Mesendoderm (in vitro differentiated cells): ENCODE measurements at places on chromosomes 12 and 14.

DNA sequence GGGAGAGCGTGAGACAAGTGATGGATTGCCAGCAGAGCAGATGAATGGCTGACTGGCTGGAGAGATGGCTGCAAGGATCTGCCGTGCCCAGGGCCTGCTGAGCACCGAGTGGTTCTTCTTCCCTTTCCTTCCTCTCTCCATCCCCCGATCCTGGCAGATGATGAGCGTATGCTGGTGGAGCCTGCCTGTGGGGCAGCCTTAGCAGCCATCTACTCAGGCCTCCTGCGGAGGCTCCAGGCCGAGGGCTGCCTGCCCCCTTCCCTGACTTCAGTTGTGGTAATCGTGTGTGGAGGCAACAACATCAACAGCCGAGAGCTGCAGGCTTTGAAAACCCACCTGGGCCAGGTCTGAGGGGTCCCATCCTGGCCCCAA, 15.5 kb downstream of the SDSL start:
- DNase-seq, result no peak

- no peak for DNase-seq
Observed at GRCh38 chr12:75848961-75849360, 182.6 kb downstream of the PHLDA1 start.

GRCh38 chr12:112163471-112163991, 38.2 kb downstream of the TRAFD1 start:
- no peak for DNase-seq

DNA sequence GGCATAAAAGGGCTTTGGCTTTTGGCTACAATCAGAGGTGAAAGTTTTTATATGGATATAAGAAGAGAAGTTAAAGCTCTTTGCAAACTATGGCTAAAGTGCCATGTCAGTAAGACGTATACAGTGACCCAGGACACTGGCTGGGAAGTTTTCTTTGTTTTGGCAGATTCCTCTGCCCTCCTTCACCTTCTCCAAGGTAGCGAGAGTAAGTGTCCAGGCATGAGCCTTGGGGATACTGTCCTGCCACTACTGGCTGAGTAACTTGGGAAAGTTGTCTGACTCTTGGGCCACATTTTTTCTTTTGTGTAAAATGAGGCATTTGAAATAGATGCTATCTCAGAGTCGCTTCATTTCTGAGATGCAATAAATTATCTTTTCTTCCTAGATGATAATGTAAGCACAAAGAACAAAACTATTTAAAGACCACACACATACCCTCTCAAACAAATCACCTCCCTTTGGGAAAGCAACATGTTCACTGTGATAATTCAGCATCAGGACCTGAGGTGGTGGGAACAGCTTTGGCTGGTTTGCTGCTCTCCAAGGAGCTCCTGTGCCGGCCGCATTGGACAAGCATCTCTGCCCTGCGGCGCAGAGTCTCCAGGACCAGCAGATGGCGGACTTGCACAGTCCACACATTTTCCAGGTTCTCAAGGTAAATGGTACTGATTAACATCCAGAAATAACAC, 106.3 kb downstream of the PTCSC3 start:
- peak; percentile 76 for DNase-seq

DNA sequence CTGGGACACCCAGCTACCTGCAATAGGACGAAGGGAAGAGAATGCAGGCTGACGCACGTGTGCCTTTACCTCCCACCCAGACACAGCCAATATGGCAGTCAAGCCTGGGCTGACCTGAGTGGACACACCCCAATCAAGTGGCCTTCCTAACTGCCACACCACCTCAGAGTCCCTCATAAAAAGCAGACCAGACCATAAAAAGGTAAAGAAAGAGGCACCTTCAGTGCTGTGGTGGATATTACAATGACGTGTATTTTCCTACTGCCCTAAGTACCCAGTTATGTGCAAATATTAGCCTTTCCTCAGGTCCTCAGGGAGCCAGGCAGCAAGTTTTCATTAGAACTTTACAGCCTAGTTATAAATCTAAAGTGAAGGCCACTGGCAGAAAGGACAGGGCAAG, 75.8 kb downstream of the KCNK10 start:
- no peak for DNase-seq

GRCh38 chr14:74539503-74539902, 45.9 kb downstream of the ISCA2 start:
- DNase-seq, result no peak

GRCh38 chr12:54759751-54760150, 94.6 kb upstream of the MUCL1 start:
- peak; percentile 91 for DNase-seq

DNA sequence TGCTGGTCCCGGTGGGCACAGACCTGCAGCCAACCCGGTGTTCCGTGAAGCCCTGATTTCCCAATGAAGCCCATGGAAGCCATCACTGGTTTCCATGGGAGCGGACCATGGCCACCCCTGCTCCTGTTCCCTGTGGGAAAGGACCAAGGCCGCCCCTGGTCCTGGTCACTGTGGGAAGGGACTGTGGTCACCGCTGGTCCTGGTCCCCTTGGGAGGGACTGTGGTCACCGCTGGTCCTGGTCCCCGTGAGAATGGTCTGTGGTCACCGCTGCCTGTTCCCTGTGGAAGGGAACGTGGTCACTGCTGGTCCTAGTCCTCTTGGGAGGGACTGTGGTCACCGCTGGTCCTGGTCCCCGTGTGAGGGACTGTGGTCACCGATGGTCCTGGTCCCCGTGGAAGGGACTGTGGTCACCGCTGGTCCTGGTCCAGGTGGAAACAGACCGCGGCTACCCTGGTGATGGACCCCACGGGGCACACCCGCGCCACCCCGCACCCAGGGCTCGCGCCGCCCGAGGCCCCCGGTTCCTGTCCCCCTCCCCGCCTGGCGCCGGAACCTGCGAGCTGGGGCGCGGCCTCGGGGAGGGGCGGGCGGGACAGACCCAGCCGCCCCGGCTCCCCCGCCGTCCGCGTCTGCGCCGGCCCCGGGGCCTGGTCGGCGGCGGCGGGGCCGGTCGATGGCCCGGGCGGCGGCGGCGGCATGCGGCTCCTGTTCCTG, at the start of gene GLT1D1:
GLT1D1 (plus strand) TSS at position 594 of the 715 bp plus-strand sequence; CDS start at position 698, 104 bp downstream.
- no peak for DNase-seq

DNA sequence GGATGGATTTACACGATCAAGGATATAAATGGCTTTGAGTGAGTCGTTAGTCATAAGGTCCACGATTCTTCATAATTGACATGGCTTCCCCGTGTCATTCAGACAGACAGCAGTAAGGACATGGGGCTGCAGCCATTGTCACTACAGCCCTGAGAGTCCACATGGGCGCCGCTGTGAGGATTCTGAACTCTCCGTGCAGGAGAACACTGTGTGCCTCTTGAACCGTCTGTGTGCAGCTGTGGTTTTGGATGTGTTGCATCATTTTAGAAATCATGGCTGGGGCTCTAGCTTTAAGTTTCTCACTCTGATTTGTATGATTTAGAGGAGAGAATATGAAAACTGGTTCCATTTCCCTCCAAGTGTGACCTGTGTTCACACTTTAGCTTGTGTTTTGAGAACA, 47.2 kb downstream of the NPAS3 start:
- DNase-seq, result no peak

DNA sequence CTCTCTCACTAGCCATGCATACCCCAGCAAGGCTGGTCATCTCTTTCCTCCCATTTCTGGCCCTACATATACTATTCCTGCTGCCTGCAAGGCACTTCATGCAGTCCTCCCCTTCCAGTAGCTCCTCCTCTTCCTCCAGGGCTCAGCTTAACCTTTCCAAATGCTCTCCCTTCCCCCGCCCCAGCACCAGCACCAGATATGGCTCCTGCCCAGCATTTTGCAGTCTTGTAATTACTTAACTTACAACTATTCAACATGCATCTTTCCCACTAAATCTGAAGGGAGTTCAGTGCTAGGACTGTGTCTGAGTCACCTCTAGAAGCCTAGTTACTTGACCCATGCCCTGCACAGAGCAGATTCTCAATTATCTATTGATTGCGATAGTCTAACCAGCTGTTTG, 1.8 kb upstream of the FBXO21 start:
- DNase-seq, result peak; percentile 55

GRCh38 chr12:124847113-124848074, 16.3 kb downstream of the SCARB1 start:
- DNase-seq, result no peak

DNA sequence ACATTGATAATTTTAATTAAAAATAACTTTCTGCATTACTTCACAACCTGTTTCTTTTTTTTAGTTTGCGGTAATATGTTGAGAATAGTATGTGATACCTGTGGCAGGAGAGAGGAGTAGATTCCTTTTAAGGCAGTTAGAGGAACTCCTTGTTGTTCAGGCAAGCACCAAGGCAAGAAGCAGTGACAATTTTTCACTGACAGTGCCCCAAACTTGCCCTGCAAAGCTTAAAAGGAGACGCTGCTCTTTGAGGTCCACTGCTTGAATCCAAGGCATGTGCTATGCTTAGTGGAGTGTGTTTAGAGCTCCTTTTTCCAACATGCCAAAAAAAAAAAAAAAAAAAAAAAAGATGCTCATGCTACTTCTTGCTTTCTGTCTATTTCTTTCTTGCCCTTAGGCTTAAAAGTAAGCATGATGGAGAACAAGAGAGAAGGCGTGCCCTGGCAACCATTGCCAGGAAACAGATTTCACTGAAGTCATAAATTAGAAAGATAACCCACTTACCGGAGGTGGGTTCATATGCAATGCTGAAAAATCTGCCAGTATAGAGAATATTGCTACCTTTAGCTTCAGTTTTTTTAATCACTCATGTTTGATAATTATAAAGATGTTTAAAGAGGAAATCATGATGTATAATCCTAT, 58.3 kb upstream of the DYRK2 start:
- no peak for DNase-seq

- no peak for DNase-seq
Observed at GRCh38 chr12:75852143-75852542, 179.4 kb downstream of the PHLDA1 start.

DNA sequence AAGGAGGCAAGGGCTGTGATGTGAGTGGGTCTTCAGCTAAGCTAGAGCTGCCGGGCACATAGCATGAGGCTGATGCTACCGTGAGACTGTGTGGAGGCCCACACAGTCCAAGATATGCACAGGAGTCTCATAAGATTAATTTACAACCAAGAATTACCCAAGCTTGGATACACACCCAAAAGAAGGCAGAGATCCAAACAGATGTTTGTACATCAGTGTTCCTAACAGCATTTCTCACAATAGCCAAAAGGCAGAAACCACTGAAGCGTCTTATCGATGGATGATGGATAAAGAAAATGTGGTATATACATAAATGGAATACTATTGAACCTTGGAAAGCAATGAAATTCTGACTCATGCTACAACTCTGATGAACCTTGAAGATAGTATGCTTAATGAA, 40.8 kb upstream of the RIC8B start:
- DNase-seq, result no peak

DNA sequence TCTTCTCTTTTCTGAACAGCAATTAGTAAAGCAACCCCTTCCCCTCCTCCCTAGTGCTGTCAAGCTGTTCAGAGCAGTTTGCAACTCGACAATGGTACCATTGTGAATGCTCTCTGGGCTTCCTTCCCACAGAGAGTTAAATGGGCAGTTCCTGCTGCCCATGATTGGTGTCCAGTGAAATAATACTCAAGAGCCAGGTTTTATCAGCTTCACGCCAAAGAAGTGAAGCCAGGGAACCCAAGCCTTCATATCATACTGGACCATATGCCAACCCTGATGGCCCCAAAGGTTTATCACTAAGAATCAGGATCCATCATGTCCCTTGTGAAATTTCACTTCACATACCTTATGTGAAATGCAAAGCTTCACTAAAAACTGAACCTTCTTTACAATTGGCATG, 24.7 kb downstream of the INSM2 start:
- no peak for DNase-seq

DNA sequence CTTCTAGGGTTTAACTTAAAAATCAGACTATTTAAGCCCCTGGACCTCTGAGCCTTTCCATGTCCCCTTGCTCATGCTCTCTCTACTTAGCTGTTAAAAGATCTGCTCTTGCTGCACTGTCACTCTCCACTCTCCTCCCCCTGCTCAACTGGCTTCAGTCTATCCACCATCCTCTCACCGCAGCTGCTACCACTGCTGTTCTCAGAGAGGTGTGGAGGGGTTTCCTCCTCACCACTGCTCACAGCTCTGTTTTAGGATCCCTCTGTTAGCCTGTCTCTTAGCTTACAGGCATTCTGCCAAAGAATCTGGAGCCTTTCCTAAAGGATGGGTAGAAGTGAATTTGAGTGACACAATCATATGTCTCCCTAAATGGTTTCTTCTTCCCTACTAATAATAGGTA, 43.7 kb upstream of the ATP2B1 start:
- no peak for DNase-seq

DNA sequence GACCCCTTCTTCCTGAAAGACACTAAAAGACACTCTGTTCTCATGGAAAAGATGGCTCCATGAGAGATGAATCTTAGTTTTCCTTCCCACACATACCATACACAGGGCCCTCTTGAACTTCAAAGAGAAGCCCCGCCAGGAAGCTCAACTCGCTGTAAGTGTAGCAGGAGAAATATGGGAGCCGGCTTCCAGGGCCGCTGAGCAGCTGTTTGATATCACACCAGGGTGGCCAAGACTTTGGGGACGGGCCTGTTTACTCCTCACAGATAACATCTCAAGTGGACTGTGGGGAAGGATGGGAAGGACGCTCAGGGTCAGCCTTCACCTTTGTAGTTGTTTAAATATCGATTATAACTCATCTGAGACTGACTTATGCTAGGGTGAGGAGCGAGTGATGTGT, 235.5 kb upstream of the TBX3 start:
- DNase-seq, result no peak

- DNase-seq, result no peak
Observed at GRCh38 chr14:105084741-105085571, 19.7 kb upstream of the GPR132 start.

DNA sequence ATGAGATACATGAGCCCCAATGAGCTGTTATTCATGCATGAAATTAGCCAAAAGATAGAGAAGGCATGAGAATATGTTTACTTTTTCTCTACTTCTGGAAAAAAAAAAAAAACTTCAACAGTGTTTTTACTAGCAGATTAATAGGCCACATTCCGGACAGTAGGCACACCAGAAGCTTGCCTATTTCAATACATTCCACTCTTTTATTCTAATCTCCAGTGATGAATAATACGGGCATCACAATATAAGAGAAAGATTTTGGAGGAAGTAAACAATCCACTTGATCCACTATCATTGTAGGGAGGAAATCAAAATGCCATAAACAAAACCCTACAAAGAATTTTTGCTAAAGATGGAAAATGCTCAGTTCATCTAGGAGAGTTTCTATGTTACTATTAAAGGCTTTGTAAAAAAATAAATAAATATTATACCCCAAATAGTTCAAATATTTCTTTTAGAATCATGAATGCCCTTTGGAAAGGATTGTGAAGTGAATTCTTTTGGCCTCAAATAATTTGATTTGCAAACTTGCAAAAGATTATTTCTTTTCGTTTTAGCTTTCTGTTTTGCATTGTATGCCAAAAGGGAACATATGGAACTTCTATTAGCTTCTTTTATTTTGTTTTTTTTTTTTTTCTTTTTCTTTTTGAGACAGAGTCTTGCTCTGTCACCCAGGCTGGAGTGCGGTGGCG, 232.6 kb downstream of the EPS8 start:
- no peak for DNase-seq

GRCh38 chr14:59046746-59047145, 141.7 kb upstream of the DAAM1 start:
- DNase-seq, result no peak

- DNase-seq, result no peak
Observed at GRCh38 chr12:104608998-104609397, 152.2 kb downstream of the CHST11 start.
